ENCODE measurements at places on chromosomes 3 and 15.

DNA sequence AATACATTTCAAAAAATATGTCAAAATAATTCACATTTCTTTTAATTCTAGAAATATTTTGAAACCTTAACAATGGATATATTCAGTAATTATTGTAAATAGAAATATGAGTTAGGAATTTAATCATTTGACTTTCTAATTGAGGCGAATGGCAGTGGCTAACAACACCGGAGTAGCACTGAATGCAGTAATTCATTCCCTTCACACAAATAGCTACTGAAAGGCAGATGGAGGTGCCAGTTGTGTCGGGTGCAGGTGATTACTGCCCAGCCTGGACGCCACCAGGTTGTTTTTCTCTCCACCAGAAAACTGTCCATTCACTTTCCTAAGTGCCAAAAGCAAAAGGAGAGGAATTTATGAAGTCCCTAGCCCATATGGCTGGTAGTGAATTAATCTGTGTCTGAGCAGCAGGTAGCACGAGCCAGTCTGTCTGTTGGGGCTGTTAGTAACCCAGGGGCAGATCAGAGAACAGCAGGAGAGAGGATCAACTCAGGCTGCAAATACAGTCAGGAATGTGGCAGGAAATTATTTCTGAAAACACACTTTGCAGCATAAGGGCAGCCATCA, 79.3 kb upstream of the GMNC start:
- DNase-seq: no peak

DNA sequence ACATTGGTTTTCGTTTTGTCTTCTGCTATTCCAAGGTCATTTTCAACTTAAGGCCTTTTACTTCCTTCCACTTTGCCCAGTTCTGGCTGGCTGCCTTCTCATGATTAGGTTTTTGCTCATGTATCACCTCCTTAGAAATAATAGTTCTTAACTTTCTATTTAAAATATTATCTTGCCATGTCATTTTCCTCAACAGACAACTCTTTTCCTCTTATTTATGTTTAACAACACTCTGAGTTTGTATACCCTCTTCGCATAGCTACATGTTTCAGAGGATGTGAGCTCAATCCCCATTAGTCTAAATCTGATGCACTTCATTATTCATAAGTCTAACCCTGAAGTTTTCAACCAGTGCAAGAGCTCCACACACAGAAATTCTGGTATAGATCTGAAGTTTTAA, 299.1 kb downstream of the BCHE start:
- no peak for DNase-seq

GRCh38 chr3:29694783-29695182, 413.9 kb downstream of the RBMS3 start:
- no peak for DNase-seq

- no peak for DNase-seq
These were observed 143.6 kb upstream of the TBC1D5 start for GRCh38 chr3:17885986-17886385.

DNA sequence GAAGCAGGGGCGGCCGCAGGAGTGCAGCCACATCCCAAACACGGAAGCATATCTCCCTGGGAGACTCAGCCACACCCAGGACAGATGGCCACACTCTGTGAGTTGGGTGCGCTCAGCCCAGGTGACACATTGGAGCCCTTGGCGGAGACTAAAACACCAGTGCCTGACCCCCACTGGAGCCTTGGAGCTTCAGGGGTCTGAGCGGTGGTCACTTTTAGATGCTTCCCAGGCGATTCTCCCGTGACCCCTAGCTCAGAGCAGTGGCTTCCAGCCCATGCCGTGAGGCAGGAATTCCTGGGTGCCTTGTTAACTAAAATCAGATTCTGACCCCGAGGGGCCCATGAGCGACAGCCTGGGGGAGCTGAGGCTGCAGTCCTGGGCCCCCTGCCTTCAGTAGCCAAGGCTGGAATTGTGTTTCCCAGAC, 54.5 kb downstream of the PLXNA1 start:
- DNase-seq: no peak

DNA sequence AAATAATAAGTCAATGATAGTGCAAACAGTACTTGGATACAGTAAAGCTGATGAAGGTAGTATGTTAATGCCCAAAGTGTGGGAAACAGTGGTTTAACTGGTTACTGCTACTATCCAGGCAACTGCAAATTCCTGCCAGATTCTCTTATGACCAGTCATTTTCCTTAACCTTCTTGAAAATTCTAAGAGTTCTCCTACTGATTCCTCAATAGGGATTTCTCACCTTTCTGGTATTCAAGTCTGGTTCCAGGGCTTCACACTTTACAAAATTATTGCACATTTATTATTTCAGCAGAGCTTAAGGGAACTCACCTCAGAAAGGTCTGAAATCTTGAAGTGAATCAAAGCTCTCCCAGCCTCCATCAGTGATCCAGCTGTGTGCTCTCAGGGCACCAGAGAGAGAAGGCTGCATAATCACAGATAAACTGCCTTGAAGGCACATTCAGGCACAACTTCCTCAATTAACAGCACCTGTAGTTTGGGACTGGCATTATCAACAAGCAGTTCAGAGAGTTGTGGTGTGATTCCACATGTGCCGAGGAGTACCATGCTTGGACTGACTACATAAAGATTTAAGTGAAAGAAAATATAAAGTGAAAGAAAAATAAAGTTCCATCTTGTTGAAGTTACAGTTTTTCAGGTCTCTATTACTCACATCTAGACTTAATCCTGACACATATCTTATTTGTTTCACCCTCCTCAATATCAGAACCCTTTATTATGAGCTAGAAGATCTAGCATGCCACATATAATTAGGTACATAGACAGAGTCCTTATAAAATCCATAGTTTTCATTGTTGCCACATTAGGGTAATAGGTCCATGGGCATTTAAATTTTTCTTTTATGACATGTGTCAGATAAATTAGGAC, 59.5 kb upstream of the TIPARP start:
- DNase-seq: no peak

DNA sequence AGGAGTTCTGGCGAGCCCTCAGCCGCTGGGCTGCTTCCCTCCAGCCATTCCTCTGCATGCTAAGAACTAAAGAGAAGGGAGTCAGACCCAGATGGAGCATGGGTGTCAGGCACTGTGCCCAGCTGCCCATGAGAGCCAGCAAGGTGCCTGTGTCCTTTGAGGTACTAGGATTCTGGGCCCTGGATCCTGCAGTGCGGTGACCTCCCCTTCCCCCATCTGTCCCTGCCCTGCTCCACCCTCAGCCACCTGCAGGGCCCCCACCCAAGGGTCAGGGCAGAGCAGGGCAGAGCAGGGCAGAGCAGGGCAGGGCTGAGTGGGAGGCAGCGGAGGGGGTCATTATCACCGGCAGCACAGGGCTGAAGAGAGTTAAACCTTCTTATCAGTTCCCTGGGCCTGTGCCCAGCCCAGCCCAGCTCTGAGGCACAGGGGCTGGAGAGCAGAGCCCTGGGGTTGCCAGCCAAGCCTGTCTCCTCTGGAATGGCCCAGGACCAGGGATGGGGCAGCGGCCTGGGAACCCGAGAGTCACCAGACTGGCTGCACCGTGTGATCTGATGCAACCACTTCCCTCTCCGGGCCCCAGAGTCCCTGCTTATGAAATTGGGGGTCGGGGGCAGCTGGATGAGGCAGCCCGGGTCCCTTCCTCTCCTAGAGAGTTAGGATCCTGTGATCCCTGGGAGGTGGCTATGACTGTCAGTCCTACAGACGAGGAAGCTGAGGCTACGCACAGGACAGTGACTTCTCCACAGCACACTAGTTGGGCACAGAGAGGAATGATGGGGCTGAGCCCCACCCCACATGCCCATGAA, 17.3 kb downstream of the ZDHHC19 start:
- DNase-seq: no peak

DNA sequence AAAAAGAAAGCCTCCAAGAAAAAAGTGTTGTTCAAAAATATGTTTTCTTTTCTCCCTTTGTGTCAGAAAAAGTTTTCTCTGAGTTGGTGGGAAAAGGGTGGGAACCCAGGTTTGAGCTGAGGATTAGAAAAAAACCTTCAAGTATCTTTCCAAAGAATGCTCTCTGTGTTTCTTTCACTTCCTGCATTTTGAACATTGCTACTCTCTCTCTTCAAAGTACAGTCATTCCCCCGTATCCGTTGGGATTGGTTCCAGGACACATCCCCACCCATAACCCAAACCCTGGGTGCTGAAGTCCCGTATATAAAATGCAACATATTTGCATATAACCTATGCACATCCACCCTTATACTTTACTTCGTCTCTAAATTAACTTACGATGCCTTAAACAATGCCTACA, 139.6 kb downstream of the TMCO5A start:
- no peak for DNase-seq

GRCh38 chr15:92166029-92166428, 227.7 kb upstream of the ST8SIA2 start:
- no peak for DNase-seq

DNA sequence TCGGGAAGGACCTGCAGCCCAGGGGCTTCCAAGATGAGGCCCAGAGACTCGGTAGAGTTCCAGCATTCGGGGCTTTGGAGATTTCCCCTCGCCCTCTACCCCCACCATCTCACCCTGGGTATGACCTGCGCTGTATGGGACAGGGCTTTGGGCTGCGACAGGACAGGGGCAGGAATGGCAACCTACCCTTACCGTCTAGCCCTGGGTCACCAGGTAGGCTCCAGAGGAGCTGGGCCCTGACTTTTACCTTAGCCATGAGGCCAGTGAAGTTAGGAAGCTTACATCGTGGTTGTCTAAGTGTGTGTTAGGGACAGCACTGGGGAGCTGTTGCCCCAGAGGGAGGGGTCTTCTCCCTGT, 683 bp downstream of the PPM1M start:
- DNase-seq: no peak

DNA sequence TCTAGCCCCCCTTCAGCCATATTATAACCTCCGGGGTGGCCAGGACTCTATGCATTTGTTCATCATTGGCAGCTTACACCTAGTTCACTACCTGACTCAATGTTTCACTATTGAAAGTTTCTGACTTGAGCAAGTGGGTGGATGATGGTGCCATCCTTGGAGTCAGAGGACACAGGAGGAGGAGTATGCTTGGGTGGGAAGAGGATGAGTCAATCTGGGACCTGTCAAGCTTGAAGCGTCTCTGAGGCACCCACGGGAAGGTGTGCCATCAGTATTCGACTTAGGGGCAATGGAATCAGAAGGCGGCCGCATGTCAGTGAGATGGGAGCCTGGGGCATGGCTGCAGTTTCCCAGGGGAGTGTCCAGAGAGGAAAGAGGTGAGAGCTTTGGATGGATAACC, 133.3 kb downstream of the EPHB1 start:
- DNase-seq: no peak

- no peak for DNase-seq
These were observed 45.9 kb upstream of the THUMPD3 start for GRCh38 chr3:9316881-9317361.

GRCh38 chr3:111769992-111770352, 89.1 kb upstream of the PHLDB2 start:
- DNase-seq: no peak

GRCh38 chr3:130323503-130323902, 22.0 kb upstream of the COL6A5 start:
- DNase-seq: no peak

DNA sequence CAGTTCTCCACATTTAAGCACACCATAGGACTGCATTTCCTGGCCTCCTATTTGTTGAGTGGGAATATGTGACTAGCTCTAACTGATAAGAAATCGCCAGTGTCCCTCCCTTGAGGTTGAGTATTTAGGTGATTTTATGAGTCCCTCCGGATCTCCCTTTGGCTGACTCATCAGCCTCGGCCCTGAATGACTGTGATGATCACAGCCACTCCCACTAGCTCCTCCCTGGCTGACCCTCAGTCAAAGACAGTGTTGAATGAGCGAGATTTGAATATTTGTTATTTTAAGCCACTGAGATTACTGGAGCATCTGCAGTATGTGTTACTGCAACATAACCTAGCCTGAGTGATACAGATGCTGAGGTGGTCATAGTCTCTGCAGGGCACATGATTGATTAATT, 515.3 kb downstream of the EPHB1 start:
- no peak for DNase-seq
